ENCODE measurements at places on chromosomes 6 and 20.

GRCh38 chr20:8997701-8998117 lies 71.2 kb upstream of the PLCB4 start:
- DNase-seq: no peak

DNA sequence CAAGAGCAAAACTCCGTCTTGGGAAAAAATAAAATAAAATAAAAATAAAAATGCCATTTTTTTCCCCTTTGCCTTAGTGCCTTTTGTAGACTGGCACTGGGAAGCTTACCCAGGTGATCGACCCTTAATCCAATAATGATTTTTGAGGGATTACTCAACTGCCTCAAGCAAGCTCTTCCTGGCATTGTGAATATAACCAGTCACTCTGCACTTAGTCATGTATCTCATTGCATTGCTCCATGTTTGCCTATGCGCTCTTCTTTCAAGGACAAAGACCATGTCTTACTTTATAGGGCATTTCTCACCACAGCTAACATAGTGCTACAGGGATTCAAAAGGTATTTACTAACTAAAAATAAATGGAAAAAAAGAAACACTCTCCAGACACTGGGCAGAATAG lies 13.0 kb downstream of the GFOD1 start:
- peak; percentile 55 for DNase-seq

GRCh38 chr20:40930561-40930960 lies 98.1 kb upstream of the TOP1 start:
- DNase-seq: peak; percentile 60

- DNase-seq: no peak
Observed at GRCh38 chr6:16095180-16095579, 33.7 kb upstream of the MYLIP start.

Measured in iris pigment epithelial cell (primary cell).